NCI-H774 (cell line): ENCODE measurements at places on chromosomes 2 and 18.

DNA sequence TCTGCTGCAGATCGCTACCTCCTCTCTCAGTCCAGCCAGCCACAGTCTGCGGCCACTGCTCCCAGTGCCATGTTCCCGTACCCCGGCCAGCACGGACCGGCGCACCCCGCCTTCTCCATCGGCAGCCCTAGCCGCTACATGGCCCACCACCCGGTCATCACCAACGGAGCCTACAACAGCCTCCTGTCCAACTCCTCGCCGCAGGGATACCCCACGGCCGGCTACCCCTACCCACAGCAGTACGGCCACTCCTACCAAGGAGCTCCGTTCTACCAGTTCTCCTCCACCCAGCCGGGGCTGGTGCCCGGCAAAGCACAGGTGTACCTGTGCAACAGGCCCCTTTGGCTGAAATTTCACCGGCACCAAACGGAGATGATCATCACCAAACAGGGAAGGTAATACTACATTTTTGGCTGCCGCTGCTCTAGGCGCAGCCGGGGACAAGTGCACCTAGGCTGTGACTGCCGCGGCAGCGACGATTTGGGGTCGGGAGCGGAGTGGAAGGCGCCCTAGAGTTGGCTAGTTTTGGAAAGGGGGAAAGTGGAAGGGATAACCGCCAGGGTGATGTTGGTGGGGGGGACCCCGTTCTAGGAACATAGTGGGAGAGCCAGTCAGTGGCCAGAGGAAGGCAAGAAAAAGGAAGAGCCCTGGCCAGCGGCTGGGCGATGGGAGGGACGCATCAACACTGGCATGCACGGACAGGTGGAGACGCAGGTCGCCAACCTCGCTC lies 776 bp downstream of the TBR1 start:
- no peak for DNase-seq

DNA sequence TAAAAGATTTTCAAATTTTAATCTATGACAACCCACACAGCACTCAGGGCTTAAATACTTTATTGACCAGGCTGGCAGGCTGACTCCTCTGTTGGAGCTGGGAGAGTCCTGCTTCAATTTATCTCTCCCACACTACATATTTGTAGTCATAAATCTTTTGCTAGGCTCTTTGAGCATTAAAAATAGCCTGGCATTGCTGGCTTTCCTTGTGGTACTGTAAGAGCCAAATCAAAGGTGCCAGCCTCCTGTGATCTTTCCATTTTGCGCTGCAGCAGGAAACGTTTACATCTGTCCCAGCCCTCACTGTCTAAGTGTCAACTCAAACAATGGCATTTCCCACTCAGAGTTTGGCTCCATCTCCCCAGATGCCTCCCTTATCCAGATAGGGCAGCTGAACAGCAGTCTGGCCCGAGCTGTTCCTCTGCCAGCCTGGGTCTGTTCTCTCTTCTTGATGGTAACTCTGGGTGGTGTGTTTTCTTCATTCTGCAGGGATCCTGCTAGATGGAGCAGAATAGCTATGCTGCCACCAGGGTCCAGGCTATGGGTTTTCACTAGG lies 62.1 kb downstream of the LRRTM1 start:
- DNase-seq: no peak

DNA sequence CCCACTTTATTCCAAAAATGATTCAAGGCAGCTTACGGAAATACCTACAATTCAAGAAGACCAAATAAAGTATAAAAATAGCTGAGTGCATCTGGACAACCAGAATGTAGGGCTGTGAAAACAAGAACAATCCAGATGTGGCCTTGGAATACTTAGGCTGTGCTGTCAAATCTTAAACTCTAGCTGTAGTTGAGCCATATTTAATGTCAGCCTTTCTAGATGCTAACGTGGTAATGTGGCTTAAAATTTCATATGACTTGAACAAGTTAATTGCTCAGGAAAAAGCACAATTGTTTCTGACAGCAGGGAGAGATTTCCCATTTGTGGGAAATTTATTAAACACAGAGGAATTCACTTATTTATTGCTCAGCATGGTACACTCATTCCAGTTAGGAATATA lies 14.6 kb upstream of the NAPG start:
- DNase-seq: no peak

- no peak for DNase-seq
Measured at GRCh38 chr2:144835634-144836350, 315.9 kb upstream of the ZEB2 start.

DNA sequence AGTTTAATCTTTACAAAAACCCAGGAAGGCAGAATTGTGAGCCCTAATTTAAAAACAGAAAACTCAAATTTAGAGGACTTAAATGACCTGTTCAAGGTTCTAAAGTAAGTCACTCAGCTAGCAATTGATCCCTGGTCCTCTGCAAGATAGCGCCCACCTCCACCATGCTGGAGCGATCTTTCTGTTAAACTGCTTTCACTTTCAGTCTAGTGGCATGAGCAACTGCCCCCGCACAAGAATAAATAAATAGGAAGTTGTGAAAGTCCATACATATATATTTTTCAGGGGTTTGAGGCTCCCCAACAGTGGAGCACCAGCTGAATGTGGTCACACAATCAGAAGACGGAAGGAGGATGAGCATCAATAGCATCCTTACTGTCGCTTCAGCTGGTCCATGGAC lies 217.9 kb downstream of the NAPG start:
- DNase-seq: no peak

DNA sequence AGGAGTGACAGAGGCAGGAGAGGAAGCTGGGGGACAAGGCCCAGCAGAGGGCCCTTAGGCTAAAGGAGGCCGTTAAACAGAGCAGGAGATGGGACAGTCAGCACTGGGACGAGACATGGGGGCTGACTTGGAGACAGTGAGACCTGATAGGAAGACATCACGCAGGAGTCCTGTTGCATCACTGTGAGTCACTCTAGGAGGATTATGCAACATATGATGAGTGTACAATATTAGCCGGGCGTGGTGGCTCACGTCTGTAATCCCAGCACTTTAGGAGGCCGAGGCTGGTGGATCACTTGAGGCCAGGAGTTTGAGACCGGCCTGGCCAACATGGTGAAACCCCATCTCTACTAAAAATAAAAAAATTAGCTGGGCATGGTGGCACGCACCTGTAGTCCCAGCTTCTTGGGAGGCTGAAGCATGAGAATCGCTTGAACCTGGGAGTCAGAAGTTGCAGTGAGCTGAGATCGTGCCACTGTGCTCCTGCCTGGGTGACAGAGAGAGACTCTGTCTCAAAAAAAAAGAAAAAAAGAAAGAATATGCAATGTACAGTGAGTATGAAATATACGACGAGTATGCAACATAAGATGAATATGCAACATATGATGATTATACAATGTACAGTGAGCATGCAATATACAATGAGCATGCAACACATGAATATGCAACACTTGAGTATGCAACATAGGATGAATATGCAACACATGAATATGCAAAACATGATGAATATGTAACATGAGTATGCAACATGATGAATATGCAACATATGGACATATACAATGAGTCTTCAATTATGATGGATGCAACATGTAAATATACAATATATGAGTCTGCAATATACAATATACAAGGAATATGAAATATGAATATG lies 83.3 kb upstream of the ID2 start:
- DNase-seq: no peak

GRCh38 chr2:28347596-28347995 lies 45.1 kb upstream of the FOSL2 start:
- no peak for DNase-seq

DNA sequence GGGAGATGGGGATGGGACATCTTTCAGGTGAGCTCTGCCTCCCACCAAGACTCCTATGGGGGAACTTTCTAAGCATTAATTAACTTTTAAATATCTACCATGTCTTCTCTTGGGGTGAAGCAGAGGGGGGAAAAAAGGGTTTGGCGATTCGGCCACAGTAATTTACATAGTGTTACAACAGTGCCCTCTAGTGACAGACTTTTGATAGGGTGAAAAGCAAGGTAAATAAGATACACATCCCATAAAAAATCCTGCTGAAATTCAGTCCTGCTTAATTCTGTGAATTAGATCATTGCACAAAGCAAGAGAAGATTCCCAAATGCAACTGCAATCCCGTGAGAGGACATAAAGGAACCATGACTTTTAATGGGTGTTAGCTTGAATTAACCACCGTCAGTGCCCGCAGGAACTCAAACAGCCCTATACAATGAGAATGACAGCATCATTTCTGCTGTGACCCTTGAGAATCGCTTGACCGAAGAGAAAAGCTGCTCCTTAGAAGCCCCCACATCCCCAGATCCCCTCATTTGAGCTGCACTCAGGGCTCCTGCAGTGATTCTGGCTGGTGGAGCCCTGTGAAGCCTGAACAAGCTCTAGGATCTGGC lies 32.8 kb downstream of the FAM124B start:
- peak; percentile 12 for DNase-seq

DNA sequence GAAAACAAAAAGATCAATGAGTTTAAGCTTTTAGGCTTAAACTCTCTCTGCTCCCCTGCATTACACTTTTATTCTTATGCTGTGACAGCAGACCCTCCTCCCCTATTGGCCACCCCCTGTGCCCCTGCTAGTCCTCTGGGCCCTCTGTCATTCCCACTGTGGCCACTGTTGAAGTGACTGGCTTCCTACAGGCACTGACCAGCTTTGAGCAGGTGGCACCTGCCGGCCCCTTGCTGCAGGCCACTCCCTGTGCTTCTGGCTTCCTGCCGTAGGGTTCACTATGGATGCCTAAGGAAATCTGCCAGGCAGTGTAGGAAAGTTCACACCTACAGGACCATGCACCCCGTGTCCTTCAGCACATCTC lies 156.5 kb upstream of the L3MBTL4 start:
- no peak for DNase-seq

DNA sequence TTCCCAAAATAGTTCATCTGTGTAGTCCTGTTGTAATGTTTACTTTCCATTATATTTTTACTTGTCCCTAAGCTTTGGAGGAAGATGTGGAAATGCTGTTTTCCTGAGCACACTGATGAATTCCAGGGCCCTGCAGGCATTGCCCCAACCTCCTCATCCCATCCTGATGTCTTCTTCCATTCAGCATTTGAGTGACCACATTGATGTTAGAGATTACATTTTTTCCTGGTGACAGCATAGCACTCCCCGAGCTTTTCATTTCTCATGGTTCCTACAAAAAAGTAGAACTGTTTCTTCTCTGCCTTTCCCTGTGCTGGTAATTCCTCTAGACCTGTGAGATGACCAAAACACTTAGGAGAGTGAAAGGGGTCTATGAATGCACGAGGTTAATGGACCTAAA lies 4.8 kb downstream of the IL36A start:
- no peak for DNase-seq
